ENCODE measurements at places on chromosomes 4 and X. TPM values are rescaled to one million over a fixed set of nuclear protein-coding genes. Genes with fewer than 3 reads are reported as not detected.

GRCh38 chrX:4181782-4182407 lies 468.4 kb upstream of the PRKX start:
- no peak for DNase-seq

TRAM1L1 gene
- total RNA-seq: not detected

DNA sequence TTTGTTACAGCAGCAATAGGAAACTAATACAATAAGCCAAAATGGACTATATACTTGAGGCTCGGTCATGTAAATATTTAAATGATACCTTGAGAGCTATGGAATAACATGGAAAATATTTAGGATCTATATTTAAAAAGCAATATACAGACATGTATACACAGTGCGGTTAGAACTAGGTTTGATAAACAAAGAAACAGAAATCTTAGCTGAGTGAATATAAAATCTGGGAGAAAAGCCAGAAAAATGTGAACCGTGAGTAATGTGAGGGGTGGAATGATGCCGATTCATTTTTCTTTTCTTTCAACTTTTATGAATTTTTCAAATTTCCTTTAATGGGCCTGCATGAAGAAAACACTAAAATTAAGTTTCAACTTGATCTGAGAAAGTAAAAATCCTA lies 104.1 kb downstream of the ATXN3L start:
- DNase-seq: no peak

- DNase-seq: no peak
These were observed 78.2 kb downstream of the SLC10A7 start for GRCh38 chr4:146443525-146443924.

IL21 gene
- 0.52 TPM for total RNA-seq

DNA sequence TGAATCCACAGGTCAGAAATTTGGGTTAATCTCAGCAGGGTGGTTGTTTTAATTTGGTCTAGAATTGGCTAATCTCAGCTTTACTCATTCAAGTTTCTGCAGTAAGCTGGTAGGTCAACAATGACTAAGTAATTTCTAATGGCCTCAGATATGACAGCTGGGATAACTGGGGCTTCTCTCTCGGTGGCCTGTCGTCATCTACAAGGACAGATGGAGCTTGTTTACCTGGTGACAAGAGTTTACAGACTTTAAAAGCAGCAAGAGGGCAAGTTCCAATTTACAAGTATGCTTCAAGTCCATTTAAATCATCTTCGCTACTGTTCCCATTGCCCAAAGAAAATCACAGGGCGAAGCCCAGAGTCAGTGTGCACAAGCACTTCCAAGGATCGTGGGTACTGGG lies 453.9 kb downstream of the PDHA2 start:
- no peak for DNase-seq

GRCh38 chr4:146179784-146180370 lies 4.4 kb downstream of the LSM6 start:
- no peak for DNase-seq

EDNRA gene
- not detected for total RNA-seq

- DNase-seq: no peak
These were observed 26.4 kb downstream of the NAT8L start for GRCh38 chr4:2085496-2085901.

GRCh38 chr4:94408549-94409374 lies 43.0 kb upstream of the PDLIM5 start:
- DNase-seq: no peak

DNA sequence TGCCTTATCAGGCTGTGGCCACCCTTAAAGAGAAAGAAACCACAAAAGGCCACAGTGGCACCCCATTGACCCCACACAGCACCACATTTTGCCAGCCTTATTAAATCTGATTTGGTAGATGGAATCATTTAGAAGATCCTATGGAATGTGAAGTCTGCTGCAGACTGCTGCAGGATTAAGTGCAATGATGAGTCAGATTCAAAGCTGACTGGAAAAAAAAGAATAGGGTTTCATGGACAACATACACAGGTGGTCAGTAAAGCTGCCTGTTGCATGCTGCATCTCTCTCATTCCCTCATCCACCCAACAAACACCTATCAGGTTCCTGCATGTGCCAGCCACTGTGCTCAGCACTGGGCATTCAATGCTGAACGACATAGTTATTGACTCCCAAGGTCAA lies 56.6 kb downstream of the CHST7 start:
- no peak for DNase-seq

DNA sequence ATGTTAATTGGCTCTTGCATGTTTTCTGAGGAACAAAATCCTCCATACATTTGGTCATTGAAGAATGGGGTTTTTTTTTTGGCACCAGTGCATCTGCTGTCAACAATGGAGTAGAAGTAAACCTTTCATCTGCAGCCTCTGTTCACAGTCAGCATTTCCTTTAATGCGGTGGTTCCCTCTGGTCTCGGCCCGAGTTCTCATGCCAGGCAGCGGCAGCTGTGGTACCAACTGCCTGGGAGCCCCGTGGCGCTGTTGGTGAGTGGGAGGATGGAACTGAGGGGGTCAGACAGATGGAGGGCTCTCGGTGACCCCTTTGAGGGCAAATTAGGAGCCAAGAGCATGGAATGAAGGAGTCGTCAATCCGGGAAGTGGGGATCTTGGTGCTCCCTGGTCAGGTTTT lies 114.7 kb downstream of the AFF1 start:
- DNase-seq: no peak

FAM9B gene
- total RNA-seq: not detected

GRCh38 chrX:101932249-101932570 lies 383 bp upstream of the ZMAT1 start:
- DNase-seq: no peak

- DNase-seq: no peak
These were observed 1026.2 kb downstream of the DMD start for GRCh38 chrX:32185160-32185559.

DNA sequence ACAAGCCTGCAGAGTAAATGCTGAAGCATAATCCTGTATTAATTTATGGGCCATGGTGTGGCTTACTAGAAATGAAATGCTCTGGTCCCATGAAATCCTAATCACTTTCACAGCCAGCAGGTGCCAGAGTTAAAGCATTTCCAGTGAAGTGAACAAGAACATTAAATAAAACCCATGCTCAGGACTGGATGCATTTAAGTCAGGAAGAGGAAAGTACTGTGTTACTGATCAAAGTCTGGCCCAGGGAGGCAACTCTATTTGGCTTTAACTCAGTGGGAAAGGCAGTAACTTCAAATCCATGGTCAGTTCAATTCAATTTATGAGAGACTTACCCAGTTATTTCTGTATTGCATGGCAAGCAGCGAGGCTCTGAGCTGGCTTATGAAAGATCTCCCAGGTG lies 29.2 kb downstream of the AGA start:
- DNase-seq: no peak

- no peak for DNase-seq
These were observed 882.9 kb downstream of the FSTL5 start for GRCh38 chr4:161280929-161281328.

DIPK2B gene
- not detected for total RNA-seq

DNA sequence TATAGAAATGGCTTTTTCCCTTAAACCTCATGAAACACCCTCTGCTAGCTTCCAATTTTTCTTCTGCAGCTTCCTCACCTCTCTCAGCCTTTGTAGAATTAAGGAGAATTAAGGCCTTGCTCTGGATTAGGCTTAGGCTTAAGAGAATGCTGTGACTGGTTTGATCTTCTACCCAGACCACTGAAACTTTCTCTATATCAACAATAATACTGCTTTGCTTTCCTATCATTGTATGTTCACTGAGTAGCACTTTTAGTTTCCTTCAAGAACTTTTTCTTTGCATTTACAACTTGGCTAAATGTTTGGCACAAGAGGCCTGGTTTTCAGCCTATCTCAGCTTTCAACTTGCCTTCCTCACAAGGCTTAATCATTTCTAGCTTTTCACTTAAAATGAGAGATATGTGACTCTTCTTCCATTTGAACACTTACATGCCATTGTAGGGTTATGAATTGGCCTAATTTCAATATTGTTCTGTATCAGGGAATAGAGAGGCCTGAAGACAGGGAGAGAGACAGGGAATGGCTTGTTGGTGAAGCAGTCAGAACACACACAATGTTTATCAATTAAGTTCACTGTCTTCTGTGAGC lies 28.2 kb downstream of the TMEM154 start:
- no peak for DNase-seq

DNA sequence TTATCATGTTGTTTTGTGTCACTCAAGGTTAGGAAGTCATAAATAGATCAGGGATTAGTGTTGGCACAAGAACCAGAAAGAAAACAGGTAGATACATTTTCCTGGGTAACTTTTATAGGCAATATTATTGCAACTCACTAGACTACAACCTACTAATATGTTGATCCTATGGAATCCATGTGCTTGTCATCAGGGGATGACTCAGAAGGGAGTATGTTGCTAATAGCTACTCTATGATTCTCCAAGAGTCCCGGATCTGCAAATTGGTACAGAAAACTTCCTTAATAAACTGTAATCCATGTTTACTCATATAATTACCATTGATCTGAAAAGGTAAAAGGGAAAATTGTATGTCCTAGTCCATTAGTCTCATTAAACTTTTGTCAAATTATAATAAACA lies 11.7 kb upstream of the GNRHR start:
- no peak for DNase-seq

GRCh38 chr4:13492747-13493146 lies 8.6 kb upstream of the RAB28 start:
- no peak for DNase-seq

FAM9C gene
- total RNA-seq: not detected

DNA sequence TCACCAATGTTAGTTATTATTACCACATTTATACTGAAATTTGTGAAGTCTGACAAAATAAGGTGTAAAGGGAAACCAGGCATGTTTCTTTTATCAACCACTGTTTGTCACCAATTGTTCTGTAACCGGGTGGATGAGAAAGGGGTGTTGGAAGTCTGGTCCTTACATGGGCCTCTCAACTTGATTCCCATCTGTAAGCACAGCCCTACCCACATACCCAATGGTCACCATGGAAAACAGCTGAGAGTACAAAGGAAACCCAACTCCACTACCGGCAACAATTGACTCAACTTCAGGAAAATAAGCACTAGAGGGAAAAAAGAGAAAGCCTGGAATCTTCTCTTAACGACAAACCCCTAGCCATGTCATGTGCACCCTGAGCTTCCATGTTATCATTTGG lies 70.8 kb upstream of the PTCHD1 start:
- no peak for DNase-seq

DNA sequence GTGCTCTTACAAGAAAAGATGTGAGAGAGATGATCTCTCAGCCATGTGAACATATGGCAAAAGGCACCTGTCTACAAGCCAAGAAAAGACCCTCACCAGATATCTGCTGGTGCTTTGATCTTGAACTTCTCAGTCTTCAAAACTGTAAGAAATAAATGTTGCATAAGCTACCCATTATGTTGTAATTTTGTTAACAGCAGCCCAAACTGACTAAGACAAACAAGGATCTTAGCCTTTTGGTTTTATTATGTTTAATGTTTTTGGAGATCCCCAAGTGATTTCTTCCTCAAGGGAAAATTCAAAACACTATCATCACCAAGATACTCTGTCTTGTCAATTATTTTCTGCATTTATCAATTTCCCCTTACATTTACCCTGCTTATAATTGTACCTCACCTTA lies 21.8 kb upstream of the CCNI start:
- no peak for DNase-seq

MUC7 gene
- total RNA-seq: not detected

NELFA gene
- 46.3 TPM for total RNA-seq

- DNase-seq: no peak
These were observed 379.1 kb downstream of the SH2D1A start for GRCh38 chrX:124725502-124725901.

DNA sequence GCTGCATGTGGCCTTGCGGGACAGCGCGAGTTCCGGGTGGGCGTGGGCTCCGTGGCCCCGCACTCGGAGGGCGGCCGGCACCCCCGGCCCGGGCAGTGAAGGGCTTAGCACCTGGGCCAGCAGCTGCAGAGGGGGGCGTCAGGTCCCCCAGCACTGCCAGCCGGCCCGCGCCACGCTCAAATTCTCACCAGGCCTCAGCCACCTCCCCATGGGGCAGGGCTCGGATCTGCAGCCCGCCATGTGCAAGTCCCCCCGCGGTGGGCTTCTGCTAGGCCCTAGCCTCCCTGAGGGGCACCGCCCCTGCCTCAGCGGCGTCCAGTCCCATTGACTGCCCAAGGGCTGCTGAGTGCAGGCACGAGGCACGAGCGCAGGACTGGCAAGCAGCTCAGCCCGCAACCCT lies 2.6 kb upstream of the MCUB start:
- no peak for DNase-seq

DNA sequence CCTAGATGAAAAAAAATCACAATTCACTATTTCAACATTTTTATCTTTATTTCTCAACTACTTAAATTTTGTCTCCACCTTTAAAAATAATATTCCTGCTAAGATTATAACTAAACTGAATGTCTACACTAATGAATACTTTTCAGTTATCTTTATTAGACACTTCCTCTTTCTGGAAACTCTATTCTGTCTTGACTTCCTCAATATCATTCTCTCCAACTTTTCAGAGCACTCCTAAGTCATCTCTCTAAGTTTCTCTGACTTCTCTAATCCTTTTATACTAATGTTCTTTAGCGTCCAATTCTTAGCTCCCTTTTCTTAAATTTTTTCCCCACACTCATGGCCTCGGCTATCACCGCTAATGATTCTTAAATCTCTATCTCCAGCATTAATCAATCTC lies 374.2 kb downstream of the FBXO8 start:
- no peak for DNase-seq

DNA sequence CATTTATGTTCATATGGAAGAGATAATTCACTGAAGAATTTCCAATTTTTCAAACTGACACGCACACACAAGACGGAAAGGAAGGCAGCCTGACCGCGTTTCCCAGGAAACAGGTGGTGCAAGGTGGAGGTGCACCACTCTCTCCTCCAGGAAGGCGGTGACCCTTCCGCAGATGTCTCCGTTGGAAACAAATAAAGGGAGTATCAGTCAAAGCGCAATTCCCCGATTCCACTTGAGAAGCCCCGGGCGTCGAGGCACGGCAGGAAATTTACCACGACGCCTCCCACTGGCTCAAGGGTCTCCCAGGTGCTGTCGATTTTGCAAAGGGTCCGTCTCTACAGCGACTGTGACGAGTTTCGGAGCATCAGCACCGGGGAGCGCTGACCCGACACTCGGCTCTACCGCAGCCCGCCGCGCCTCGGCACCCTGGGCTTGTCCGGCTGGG lies 770 bp upstream of the TIGD2 start:
- no peak for DNase-seq

GRCh38 chrX:116278826-116279225 lies 108.3 kb downstream of the AGTR2 start:
- DNase-seq: no peak

AIMP1 gene
- total RNA-seq: 74.0 TPM

GRCh38 chrX:109578916-109579315 lies 42.3 kb downstream of the NXT2 start:
- DNase-seq: no peak

DNA sequence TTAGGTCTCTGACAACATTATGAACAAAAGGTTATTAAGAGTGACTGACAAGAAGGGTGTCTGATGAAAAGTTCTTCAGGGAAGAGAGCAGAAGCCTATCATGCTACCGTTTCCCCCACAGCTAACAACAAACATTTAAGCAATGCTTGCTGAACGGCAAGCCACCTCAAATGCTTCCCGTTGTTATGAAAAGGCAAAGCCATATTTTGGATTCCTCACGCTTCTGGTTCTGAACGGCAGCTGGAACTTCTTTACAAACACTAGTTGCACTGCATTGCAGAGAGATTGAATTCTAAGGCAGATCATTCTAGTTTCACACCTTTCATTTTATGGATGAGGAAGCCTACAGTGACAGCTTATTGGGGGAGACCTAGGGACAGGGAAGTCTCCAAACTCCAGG lies 48.6 kb upstream of the NAP1L5 start:
- DNase-seq: no peak

- DNase-seq: no peak
These were observed 47.2 kb upstream of the HS6ST2 start for GRCh38 chrX:133005616-133006015.
